ENCODE measurements at places on chromosomes 16 and 17. TPM values are rescaled to one million over a fixed set of nuclear protein-coding genes. Genes with fewer than 3 reads are reported as not detected.

Gene CBLN1
- total RNA-seq = 0.27 TPM

Gene MAPT
- total RNA-seq = 6.5 TPM

Gene C16orf89
- total RNA-seq = not detected

Gene PERCC1
- not detected for total RNA-seq

Gene STH
- not detected for total RNA-seq

Gene NRN1L
- not detected for total RNA-seq

Gene RPL19
- 3,985 TPM for total RNA-seq

Gene HS3ST4
- total RNA-seq = not detected

Gene PRR29
- total RNA-seq = not detected

Gene SPG7
- total RNA-seq = 90.9 TPM

DNA sequence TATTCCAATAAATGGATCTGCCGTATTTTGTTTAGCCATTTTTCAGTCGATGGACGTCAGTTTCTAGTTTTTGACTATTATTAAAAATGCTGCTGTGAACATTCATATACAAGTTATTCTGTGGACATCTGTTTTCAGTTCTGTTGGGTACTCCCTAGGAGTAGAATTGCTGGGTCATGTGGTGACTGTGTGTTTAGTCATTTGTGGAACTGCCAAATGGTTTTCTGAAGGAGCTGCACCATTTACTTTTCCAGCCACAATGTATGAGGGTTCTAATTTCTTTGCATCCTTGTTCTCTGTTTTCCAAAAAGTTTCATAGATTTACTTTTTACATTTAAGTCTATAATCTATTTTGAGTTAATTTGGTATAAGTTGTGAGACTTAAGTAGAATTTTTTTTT lies 29.5 kb downstream of the CYLD start:
- no peak for DNase-seq

DNA sequence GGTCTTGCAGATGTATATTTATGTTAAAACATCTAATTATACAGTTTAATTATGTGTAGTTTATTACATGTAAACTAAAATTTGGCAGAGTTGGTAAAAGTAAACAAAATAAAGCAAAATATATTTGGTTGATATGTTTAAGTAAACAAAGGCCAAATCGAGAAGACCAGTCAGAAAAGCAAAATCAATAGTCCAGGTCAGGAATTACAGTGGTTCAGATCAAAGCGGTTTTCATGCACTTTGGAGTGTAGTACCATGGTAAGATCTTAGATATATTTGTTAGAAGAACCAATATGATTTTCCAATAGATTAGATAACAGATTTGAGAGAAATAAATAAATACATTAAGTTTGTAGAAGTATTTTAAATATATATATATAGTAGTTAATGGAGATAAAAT lies 1421.6 kb upstream of the CDH8 start:
- DNase-seq = no peak

DNA sequence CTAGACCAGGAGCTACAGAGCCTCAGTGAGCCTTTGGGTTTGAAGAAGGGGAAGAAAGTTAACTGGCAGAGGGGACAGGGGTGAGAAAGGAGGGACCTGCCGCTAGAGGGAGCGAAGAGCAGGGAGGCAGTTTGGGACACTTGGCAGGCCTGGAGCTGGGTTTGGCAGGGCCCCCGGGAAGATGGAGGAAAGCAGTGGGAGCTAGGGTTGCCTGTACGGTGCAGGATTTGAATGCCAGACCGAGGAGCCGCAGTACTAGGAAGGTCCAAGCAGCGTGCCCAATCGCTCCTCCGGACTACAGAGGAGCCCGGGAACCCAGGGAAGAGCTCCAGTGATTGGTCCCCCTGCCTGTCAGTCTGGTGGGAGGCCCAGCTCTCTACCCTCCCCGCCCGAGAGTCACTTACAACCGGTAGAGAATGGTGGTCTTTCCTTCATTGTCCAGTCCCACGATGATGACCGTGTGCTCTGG lies 1.3 kb downstream of the ARL5C start:
- peak; percentile 96 for DNase-seq

DNA sequence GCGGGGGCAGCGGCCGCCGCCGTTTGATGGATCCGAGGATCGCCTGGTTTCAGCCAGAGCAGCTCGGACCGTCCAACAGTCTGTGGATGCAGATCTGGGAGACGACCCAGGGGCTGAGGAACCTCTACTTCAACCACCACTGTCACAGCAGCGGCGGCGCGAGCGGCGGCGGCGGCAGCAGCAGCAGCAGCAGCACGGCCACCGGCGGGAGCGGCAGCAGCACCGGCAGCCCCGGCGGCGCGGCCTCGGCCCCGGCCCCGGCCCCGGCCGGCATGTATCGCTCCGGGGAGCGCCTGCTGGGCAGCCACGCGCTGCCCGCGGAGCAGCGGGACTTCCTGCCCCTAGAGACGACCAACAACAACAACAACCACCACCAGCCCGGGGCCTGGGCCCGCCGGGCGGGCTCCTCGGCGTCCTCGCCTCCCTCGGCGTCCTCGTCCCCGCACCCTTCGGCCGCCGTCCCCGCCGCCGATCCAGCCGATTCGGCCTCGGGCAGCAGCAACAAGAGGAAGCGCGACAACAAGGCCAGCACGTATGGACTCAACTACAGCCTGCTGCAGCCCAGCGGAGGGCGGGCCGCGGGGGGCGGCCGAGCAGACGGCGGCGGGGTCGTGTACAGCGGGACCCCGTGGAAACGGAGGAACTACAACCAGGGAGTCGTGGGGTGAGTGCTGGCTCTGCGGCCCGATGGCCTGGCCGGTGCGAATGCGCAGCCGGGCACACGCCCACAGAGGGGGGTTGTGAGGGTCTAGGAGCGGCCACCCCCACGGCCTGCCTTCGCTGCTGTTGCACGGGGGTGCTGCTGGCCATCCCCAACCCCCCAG lies 702 bp downstream of the TENT4B start:
- DNase-seq = no peak

GRCh38 chr16:57606847-57607501 lies 21.5 kb upstream of the ADGRG1 start:
- DNase-seq = peak; percentile 77

GRCh38 chr16:19583665-19584300 lies 28.3 kb downstream of the VPS35L start:
- no peak for DNase-seq

- no peak for DNase-seq
Observed at GRCh38 chr16:70809392-70810060, 8.6 kb upstream of the VAC14 start.

GRCh38 chr17:1908699-1909309 lies 79.0 kb downstream of the RPA1 start:
- peak; percentile 51 for DNase-seq

DNA sequence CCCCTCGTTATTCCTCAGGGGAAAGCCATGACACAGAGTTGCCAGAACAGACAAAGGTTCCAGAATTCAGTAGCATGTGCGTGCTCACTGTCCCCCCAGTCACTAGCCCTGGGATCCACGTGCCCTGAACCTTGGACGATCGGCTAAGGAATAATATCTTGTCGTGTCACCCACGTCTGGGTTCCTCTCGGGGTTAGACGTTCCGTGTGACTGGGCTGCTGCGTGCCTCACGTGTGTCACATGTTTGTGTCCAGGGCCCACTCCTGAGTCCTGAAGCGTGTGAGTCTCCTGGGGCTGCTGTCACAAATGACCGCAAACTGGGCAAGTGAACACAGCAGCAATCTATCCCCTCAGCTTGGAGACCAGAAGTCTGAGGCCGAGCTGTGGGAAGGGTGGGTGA lies 12.4 kb upstream of the ZNF469 start:
- no peak for DNase-seq

- no peak for DNase-seq
Observed at GRCh38 chr16:67393788-67394154, 473 bp upstream of the TPPP3 start.

GRCh38 chr17:73566905-73567782 lies 77.1 kb downstream of the SDK2 start:
- DNase-seq = no peak

GRCh38 chr16:19810817-19811731 lies 73.6 kb downstream of the GPRC5B start:
- no peak for DNase-seq

DNA sequence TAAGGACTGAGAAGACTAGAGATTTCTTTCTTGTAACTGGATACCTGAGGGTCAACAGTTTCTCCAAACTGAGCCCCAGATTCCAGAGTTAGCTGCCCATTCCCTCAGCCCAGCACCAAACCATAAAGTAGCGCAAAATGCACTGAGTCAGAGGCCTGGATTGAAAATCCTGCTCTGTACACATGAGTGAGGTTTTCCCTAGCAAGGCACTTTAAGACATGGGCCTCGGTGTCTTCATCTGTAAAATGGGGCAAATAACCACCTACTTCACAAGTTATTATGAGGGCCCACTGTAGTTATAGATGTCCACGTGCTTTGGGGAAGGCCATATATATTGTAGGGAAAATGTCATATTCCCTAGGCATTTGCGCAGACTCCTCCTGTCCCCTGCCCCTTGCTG lies 10.3 kb upstream of the DLX4 start:
- no peak for DNase-seq

DNA sequence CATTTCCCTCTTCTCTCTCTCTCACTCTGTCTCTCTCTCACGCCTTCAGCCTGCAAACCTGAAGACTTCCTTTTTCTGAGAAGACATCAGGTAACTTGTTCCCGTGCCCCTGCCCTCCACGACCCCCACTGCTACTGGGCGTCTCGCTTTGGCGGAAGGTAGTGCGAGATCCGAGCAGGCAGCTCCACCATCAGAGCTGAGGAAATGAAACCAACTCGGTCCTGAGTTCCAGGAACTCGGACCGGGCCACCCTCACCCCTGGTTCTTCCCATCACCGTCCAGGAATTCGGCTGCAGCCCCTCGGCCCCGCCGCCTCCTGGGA lies 585 bp downstream of the MLKL start:
- no peak for DNase-seq

DNA sequence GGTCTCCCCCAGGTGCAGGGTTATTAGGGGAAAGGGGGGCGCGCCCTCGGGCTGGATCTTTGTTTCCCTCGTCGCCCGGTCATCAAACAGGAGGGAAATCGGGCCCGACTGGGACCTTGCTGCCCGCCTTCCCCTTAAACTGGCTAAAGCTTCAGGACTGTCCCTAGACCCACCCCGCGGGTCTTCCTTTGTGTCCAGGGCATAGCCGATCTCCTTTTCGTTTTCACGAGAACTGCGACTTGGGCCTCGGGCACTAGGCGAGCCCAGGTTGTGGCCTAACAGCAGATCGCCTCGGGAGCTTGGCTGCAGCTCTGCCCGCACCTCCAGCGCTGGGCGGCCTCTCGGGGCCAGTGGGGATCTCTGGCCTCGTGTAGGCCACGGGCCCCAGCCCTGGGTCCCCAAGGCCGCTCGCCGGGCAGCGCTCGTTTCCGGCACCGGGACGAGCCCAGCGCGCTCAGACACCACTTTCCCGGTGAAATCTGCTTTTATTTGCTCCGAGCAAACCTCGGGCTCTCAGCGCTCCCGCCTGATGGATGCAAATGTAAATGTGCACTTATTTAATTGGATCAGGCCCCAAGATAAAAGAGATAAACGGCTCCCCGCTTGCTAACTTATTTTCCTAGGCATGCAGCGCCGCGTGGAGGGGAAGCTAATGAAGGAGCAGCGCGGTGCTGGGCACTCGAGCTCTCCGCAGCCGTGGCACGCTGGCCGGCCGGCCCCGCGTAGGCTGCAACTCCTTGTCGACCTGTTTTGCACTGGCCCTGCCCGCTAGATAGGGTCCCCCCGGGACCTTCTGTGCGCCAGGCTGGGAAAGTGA lies 7.8 kb downstream of the IRX5 start:
- no peak for DNase-seq

Measured in lower leg skin (tissue), 4 donors.